GOT3 (cell line): ENCODE measurements at places on chromosomes 1 and 21.

- no peak for DNase-seq
Measured at GRCh38 chr1:59434336-59434735, 137.4 kb downstream of the FGGY start.

- no peak for DNase-seq
Measured at GRCh38 chr1:67745875-67746698, 61.1 kb downstream of the GADD45A start.

DNA sequence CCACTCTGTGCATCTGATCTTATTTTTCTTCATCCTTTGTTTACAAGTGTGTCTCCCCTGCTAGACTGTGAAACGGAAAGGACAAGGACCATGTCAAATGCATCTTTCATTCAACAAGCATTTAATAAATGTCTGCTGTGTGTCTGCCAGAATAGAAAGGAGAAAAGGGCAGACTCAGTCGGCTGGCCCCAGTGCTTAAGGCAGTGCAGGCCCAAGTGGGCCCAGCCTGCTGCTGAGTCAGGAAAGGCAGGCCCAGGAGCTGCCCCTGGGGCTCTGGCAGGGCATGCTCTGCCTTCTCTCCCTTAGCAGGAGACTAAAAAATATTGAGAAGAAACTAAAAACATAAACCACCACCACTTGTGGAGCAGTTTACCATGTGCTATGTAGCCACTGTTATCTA is 38.1 kb downstream of the PLEKHA6 start:
- DNase-seq: no peak

GRCh38 chr1:12544357-12544756 is 73.7 kb downstream of the DHRS3 start:
- DNase-seq: no peak

DNA sequence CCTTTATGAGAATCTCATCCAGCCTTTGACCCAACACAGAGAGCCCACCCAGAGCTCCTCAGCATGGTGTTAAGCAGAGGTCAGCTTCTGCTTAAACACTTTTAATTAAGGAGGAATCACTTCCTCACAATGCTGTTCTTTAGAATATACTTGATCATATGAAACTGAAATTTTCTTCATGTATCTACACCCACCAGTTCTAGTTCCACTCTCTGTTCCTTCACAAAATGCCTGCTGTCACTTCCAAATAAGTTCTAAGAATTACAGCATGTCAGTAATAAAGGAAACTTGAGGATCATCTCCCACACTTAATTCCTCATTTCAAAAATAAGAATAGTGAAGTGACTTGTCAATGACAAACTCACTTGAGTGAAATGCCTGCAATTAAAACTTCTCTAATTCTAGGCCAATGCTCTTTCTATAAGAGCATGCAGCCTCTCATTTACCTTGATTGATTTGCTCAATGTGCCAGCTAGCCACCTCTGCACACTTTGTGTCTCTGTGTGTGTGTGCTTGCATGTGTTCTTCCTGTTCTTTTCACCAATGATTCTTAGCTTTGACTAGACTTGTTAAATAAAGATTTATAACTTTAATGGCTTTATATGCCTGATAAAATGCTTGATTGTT is 356.3 kb downstream of the PLPP3 start:
- no peak for DNase-seq

DNA sequence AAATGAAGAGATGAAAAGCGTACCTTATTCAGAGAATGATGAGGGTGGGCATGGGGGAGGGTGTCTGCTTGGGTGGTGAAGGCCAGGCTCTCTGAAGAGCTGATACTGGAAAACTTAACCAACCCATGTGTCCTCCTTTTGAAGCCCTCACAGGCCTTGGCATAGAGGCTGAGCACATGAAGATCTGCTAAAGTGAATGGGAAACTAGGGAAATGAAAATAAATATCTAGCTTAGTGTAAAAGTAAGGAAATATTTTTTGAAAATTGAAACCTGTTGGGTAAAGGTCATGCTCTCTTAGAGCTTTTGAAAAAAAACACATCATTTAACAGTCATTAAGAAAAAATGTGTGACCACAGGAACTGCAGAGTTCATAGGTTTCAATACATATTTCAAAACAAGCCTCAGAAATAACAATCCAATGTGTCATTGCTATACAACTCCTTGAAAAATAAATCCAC is 40.5 kb upstream of the RALGPS2 start:
- no peak for DNase-seq

DNA sequence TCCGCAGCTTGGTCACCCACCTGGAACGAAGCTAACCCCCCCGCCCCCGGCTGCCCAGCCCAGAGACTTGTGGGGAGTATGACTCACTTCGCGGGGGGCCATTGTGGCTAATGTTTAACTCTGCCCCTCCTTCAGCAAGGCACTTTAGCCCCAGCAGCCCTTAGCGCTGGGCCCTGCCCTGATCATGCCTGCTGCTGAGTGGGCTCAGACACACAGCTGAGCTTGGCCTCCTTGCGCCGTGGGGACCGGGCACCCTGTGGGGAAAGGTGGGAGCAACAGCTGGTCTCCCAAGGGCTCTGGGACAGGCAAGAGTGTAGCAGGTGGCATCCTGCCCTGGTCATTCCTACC is 6.3 kb upstream of the LAD1 start:
- no peak for DNase-seq

GRCh38 chr1:4430406-4431365 is 223.7 kb upstream of the AJAP1 start:
- DNase-seq: no peak

GRCh38 chr1:203453016-203453415 is 22.6 kb upstream of the PRELP start:
- DNase-seq: no peak

DNA sequence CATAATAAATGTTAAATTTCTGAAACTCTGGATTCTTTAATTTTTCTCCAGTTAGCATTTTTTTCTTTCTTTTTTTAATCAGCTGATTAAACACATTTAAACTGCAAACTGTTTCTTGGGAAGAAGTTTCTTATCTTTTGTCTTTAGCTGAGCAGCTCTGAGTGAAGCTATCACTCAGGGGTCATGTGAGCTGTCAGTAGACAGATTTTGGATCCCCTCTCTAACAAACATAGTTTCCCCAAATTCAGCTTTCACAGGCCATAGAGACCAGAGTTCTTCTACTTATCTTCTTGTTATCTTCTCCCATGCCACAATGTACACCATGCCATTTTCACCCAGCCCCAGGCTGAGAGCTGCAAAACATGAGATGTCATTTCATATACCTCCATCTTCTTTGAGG is 148.9 kb downstream of the CDC42BPA start:
- no peak for DNase-seq

- no peak for DNase-seq
Measured at GRCh38 chr1:203929741-203930309, 68.4 kb downstream of the SNRPE start.

DNA sequence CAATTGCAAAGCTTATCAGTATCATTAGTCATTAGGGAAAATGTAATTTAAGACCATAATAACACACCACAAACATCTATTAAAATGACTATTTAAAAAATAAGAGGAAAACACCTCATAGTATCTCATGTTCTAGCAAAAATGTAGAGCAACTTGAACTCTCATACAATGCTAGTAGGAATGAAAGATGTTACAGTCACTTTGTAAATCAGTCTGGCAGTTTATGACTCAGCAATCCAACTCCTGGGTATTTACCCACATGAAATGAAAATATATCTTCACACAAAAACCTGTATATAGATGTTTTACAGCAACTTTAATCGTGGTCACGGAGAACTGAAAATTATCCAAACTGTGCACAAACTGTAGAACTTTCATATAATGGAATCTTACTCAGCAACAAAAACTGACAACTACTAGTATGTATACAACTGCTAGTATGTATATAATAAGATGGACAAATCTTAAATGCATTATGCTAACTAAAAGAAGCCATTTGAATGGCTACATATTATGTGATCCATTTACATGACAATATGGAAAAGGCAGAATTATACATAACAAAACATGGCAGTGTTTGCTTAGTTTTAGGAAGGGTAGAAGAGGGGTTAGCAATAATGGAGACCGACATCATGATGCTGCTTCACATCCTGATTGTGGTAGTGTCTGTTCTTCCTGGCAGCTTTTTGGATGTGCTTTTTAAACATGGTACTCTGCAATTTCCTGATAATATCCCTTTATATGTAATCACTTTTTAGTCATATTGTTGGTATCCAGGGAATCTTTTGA is 267.0 kb downstream of the KCTD3 start:
- no peak for DNase-seq

- DNase-seq: no peak
Measured at GRCh38 chr21:18894387-18894786, 490.8 kb upstream of the TMPRSS15 start.

GRCh38 chr1:116375887-116376728 is 3.1 kb downstream of the ATP1A1 start:
- no peak for DNase-seq

- DNase-seq: no peak
Measured at GRCh38 chr1:30575066-30575465, 148.3 kb downstream of the MATN1 start.

- no peak for DNase-seq
Measured at GRCh38 chr1:7407544-7407895, 363.6 kb upstream of the VAMP3 start.
